ENCODE measurements at places on chromosomes 13 and 19.

GRCh38 chr13:45298206-45298505, 42.8 kb downstream of the TPT1 start:
- DNase-seq = no peak

DNA sequence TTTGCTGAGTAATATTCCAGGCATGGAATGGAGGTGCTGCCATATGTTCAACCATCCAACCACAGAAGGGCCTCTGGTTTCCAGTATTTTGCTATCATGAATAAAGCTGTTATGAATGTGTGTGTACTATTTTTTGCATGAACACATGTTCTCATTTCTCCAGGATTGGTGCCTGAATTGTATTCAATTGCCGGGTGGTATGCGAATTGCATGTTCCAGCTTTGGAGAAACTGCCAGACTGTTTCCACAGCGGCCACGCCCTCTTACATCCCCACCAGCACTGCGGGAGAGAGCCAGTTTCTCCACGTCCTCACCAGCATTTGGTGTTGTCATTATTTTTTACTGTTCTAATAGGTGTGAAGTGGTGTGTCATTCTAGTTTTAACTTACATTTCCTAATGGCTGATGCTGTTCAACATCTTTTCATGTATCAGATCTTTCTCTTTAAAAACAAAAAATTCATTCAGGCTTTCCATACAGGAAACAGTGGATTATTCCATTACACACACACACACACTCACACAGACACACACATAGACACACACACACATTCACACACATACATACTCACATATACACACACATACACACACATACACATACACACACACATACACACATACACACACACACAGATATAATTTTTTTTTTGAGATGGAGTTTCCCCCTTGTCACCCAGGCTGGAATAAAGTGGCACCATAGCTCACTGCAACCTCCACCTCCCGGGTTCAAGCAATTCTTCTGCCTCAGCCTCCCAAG, 154.1 kb downstream of the PTPRS start:
- no peak for DNase-seq

- DNase-seq = no peak
Observed at GRCh38 chr13:46367617-46368327, 19.3 kb downstream of the RUBCNL start.

- no peak for DNase-seq
Observed at GRCh38 chr19:55491546-55492360, 3.5 kb downstream of the SSC5D start.

DNA sequence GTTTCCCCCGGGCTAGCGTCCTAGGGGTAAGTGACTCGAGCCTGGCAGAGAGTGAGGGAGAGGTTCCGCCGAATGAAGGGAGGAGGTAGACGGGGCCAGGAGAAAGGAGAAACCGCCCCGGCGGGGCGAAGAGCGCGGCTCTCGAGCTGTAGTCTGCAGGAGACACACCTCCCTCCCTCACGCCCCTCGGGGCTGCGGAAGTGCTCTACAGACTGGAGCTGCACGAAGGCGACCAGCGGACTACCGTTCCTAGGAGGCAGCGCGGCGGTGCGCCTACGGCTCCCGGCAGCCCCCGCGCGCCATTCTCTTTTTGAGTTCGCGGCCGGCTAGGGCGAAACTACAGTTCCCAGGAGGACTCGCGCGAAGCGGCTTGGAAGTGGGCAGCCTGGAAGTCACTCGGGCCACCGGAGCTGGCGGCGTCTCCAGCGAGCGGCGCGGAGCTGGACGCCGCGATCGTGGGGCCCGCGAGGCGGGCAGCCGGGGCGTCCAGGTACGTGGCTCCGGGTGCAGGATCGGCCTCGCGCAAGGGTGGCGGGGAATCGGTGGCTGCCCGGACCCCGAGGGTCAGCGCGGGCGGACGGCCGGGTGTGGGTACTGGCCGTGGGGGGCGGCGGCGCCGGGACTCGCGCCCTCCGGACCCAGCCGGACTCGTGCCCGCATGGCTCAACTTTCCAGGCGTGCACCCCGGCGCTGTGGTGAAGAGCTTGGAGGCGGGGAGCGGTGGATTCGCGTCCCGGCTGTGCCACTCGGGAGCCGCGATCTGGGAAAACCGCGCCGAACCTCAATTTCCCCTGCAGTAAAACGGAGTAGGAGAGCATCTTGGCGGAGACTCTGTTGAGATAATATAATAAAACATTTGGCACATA, at the start of gene SIPA1L3:
SIPA1L3 (plus strand) TSS at position 340 of the 866 bp plus-strand sequence. CDS start 174,358 bp downstream, outside the sequence.
- peak; percentile 98 for DNase-seq

DNA sequence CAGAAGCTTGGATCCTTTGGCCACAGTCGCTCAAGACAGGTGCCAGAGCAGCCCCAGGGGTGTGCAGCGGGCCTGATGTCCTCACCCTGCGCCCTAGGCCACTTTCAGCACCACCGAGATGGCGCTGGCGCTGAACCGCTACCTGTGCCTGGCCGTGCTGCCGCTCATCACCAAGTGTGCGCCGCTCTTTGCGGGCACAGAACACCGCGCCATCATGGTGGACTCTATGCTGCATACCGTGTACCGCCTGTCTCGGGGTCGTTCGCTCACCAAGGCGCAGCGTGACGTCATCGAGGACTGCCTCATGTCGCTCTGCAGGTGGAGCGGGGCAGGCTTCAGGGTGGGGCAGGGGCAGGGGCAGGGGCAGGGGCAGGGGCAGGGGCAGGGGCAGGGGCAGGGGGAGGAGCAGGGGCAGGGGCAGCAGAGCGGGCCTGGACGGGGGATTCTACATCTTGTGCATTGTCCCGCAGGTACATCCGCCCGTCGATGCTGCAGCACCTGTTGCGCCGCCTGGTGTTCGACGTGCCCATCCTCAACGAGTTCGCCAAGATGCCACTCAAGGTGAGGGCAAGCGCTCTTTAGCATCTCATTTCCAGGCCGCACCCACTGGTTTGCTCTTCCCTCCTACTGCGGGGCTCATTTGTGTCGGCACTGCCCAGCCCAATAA, 69.1 kb downstream of the RYR1 start:
- no peak for DNase-seq

GRCh38 chr19:54329476-54330165, 9.3 kb downstream of the LILRA4 start:
- DNase-seq = no peak

GRCh38 chr13:23770973-23771372, 118.2 kb downstream of the MIPEP start:
- DNase-seq = peak; percentile 24

- DNase-seq = peak; percentile 72
Observed at GRCh38 chr19:49570997-49571676, 9.2 kb downstream of the NOSIP start.

DNA sequence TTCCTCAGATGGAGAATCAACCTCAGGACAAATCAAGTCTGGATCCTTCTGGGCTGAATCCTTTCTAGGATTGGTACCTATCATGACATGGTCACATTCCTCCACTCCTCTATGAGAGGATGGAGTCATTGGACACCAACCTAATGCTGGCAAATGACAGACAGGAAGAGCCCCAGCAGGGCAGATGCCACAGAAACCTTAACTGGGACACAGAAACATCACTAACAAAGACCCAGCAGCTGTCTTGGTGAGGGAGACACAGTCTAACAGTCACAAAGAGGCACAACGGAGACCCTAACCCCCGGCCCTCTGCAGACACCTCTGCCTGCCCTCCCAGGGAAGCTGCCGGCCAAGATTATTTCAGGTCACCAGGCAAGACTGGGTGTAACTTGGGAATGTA, 2.1 kb downstream of the ANKRD27 start:
- no peak for DNase-seq

- DNase-seq = no peak
Observed at GRCh38 chr19:6718111-6718740, 2.2 kb downstream of the C3 start.

GRCh38 chr13:74158028-74158427, 23.8 kb upstream of the KLF12 start:
- peak; percentile 4 for DNase-seq

DNA sequence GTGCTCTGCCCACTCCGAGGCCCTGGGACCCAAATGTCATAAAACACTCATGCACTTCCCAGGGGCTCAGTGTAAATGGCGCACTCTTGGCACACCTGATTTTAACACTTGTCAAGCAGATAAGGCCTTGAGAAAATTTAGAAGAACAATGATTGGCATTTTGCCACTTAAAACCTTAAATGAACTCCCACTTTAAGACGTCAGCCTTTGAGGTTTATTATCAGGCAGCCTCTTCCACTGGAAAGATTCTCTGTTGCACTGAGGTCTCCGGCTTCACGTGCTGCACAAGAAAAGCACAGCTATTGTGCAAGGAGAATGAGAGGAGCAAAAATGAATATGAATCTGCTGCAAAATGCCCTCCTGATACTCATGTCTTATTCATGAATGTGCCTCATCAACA, 38.5 kb upstream of the ATP11A start:
- DNase-seq = no peak

GRCh38 chr13:105817498-105817897, 718.0 kb downstream of the EFNB2 start:
- peak; percentile 25 for DNase-seq

GRCh38 chr19:3651684-3652083, 25.1 kb upstream of the CACTIN start:
- no peak for DNase-seq

- DNase-seq = no peak
Observed at GRCh38 chr13:103218253-103218652, 152.0 kb upstream of the SLC10A2 start.

DNA sequence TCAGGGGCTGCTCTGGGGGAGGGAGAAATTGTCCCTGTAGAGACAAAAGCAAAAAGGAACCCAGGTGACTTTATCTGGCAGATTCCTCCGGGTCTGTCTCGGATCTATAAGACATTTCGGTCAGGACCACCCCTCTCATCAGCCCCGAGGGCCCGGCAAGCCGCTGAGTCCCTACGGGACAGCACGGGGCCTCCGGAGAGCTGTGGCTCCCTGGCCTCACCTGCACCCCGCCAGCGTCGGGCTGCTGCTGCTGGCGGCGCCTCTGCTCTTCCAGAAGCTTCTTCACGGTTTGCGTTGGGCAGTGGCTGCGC, 1.9 kb downstream of the NFKBID start:
- DNase-seq = no peak

DNA sequence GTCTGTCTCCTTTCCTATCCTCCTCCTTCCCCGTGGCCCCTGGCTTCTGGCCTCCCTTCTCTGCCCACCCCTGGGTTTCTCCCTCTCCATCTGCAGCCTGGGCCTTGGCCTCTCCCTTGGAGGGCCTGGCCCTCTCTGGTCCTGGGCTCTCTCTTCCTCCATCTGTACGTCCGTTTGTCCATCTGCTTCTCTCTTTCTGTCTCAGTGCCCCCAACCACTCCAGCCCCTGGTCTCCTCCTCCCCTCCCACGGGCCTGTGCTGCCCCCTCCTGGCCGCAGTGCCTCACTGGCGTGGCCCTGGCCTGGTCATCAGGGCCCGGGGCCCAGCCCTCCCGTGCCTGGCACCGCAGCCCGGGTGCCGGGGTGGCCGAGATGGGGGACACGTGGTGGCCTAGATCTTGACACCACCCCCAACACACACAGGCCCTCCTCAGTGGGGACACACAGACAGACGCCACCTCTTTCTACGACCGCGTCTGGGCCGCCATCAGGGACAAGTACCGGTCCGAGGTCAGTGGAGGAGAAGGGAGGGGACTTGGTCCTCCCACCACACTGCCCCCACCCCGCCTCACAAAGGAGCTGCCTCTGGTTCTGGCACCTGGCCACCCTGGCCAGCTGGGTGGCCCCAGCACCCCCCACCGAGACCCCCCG, 11.3 kb downstream of the PRKCSH start:
- peak; percentile 68 for DNase-seq

DNA sequence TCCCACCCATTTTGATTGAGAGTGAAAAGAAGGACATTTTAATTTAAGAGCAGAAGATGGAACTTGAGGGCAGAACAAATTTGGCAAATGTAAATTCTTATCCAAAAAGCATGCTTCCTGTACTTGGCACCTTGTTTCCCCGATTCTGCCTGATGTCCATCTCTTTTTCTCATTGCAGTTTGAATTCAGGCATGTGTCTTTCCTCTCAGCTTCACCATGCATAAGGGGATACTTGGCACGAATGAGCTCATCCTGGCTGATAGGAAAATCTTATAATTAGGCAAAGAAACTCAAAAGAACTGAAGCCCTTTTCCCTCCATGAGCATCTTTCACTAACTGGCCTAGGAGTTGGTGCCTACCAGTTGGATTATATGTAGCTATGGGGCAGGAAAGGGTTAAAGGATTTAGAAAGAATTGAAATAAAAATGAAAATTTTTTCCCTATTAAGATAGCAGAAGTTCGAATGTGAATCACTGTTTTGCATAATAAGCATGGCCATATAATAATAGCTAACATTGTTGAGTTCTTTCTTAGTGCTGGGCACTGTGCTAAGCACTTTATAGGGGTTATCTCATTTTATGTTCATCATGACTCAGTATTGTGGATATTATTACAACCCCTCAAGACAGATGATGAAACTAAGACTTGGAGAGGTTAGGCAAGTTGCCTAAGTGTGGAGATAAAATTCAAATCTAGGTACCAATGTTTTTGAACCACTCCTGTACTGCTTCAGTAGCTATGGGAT, 386.6 kb downstream of the KCNRG start:
- no peak for DNase-seq

GRCh38 chr13:32964987-32965386, 51.2 kb upstream of the KL start:
- DNase-seq = no peak

DNA sequence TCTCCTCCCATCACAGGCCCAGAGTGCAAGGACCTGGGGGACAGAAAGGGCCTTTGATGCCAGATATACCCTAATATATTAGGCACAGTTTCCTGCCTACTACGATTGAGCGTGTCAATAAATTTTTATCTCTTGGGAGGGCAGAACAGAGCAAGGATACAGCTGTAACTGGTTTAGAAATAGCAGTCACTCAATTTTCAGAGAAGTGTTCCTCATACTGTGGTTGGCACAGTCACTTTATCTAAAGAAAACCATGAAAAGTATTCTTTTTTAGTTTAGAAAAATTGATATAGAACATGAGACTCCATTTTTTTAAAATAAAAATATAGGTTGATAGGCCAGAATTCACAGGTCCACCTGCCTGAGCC, 460 bp upstream of the ZNF155 start:
- no peak for DNase-seq

DNA sequence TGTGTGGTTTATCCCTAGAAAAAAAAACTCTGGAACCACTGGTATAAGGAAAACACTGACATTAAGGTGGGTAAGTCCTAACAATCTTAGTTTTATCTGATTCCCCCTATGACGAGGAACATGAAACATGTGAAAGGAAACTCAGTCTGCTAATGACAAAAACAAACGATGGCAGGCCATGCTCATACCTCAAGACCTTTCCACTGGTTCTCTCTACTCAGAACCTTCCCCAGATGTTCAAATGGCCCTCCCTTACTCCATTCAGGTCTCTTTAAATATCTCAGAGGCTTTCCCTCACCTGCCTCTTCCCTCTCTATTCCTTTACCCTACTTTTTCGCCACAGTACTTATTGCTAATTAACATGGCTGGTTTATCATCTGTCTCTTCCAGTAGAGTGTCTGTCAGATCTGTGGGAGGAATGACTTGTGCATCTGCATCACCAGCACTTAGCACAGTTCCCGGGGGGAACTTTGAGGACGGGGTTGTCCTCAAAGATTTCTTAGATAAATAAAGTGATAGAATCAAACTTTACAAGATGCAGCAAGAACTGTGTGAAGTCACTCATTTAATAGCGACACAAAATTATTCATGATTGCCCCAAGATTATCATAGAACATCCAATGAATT, 1.5 kb downstream of the TUBGCP3 start:
- DNase-seq = no peak

- no peak for DNase-seq
Observed at GRCh38 chr19:35389192-35389861, 18.5 kb downstream of the GPR42 start.

Data from ELF-1 (cell line).